ENCODE measurements at places on chromosomes 4 and X. TPM values are rescaled to one million over a fixed set of nuclear protein-coding genes. Genes with fewer than 3 reads are reported as not detected.

- DNase-seq: no peak
Observed at GRCh38 chrX:126575911-126576310, 23.3 kb upstream of the DCAF12L1 start.

GRCh38 chr4:187606581-187606980 lies 389.0 kb upstream of the ZFP42 start:
- DNase-seq: peak; percentile 50

DNA sequence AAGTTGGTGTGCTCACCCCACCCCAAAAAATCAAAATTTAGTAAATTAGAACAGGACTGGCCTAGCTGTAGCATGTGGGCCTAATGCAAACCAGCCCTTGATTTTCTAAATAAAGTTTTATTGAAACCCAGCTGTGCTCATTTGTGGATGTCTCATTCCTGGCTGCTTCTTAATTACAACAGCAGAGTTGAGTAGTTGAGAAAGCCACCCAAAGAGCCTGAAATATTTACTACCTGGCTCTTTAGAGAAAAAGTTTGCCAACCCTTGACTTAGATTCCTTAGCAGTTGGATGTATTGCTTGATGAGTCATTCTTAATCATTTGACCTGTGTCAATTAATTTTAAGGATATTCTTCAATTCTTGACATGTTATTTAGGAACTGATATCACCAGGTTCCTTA lies 168.3 kb upstream of the PUDP start:
- no peak for DNase-seq

- DNase-seq: no peak
Observed at GRCh38 chrX:41933546-41933945, 10.2 kb upstream of the CASK start.

- no peak for DNase-seq
Observed at GRCh38 chrX:75067931-75068330, 88.2 kb downstream of the ABCB7 start.

- DNase-seq: no peak
Observed at GRCh38 chrX:43019021-43019420, 241.1 kb upstream of the PPP1R2C start.

GRCh38 chr4:16896881-16897750 lies 1.3 kb downstream of the LDB2 start:
- DNase-seq: peak; percentile 80

UPF3B gene
- 1.8 TPM for total RNA-seq

DOK7 gene
- 30.9 TPM for total RNA-seq

MEPE gene
- not detected for total RNA-seq

All from tongue (tissue), 3 donors.